CD4-positive, alpha-beta T cell treated with Interleukin-2 at 100 ng/mL for 4 hours (primary cell): ENCODE measurements at places on chromosomes 13 and 19.

- peak; percentile 32 for DNase-seq
These were observed 887 bp downstream of the CDADC1 start for GRCh38 chr13:49248622-49249002.

- DNase-seq = no peak
These were observed 353.6 kb downstream of the FGF9 start for GRCh38 chr13:22024381-22024994.

GRCh38 chr13:106416645-106417044, 118.8 kb downstream of the EFNB2 start:
- no peak for DNase-seq

DNA sequence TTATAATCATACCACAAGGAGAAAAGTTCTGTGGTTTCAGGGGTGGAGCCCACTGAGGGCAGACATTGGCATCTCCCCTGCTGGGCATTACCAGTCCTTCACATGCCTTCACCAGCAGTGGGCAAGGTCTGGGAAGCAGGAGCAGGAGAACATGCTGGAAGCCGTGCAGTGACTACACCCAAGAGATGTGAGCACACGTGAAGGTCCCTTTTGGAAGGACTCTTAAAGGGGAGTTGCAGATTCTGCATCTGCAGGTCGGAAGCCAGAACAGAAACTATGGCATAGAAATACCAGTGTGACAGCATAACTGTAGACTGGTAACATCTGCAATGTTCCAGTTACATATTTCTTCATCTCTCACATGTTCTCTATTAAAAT, 26.9 kb upstream of the KL start:
- no peak for DNase-seq

GRCh38 chr19:15115080-15115479, 7.9 kb downstream of the SYDE1 start:
- no peak for DNase-seq

- no peak for DNase-seq
These were observed 246.9 kb upstream of the DACH1 start for GRCh38 chr13:72113931-72114330.

DNA sequence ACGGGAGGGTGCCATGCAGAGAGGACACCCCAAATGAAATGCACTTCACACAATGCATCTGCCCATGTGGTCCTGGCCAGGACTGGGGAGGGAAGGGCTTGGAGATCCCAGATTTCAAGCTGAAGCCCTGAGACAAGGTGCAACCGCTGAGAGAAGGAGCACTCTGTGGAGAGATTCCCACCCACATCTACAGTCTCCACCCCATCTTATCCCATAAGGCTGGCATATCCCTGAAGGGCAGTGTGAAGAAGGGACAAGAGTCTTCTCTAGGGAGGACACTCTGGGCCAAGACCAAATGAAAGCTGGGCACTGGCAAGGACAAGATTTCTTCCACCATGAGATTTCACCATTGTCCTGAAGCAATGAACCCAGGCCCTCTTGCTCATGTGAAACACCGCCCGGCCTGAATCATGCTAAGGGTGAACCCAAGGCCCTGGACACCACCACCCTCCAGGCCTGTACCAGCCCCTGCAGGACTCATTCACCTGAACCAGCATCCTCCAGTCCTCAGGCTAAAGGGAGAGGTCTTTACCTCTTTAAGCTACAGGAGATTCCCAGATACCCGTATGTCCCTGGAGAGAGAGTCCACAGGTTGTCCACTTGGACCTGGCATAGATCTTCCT, 20.5 kb downstream of the CEACAM4 start:
- DNase-seq = no peak

DNA sequence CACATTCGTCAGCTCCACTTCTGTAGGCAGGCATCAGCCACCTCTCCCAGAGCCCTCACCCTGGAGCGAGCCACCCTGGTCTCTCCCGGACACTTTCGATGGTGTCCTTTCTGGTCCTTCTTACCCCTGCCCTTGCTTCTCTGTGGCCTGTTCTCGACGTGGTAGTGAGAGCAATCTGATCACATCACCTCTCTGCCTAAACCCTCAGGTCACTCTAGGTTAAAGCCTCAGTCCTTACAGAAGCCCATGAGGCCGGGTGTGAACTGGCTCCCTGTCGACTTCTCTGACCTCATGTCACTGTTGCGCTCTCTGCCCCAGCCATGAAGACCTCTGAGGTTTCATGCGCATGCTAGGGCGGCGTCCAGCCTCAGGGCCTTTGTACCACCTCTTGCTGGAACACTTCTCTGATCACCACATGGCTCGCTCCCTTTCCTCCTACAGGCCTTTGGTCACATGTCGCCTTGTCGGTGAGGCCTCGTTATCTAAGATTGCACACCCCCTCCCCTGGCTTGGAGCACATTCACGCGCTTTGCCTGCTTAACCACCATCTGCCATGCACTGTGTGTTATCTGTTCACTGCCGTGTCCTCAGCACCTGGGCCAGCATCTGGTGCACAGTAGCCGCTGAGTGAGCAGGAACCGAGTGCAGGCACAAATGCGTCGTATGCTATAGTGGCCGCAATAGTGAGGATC, 101.5 kb downstream of the DPF1 start:
- DNase-seq = no peak

DNA sequence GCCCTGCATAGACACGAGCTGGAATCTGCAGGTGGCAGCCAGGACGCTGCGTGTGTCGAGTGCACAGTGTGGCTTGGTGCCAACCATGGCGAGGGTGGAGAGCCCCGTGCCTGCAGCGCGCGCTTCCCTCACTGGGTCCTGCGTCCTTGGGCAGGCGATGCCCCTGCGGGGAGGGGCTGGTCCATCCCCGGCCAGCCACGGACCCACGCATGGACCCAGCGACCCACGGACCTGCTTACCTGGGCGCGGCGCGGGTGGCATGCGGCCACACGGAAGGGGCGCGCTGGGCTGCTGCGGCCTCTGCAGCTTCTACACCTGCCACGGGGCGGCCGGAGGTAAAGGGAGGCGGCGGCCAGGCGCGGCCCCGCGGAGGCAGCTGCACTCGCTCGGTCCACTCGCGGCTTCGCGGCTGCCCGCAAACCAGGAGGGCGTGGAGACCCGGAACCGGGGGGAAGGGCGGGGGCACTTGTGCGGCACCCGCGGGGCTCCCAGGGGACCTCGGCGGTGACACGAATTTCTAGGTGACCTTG, 569 bp upstream of the MCF2L start:
- peak; percentile 21 for DNase-seq

DNA sequence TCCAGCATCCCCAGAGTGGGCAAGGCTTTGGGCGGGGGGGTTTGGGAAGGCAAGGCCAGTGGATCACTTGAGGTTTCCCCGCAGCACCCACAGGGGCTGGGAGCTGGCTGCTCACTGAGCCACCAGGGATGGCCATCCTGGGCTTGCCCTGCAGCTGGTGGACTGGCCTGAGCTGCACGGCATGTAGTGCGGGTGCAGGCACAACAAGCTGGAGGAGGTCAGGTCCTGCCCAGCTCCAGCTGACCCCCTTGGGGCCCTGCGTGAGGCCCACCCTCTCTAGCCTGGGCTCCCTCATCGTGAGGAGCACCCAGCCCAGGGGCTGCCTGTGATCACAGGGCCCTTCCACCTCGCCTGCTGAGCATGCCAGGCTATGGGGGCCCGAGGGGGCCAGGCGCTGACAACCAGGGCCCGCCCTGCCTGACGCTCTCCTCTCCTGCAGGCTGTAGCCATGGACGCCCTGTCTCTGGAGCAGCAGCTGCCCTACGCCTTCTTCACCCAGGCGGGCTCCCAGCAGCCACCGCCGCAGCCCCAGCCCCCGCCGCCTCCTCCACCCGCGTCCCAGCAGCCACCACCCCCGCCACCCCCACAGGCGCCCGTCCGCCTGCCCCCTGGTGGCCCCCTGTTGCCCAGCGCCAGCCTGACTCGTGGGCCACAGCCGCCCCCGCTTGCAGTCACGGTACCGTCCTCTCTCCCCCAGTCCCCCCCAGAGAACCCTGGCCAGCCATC, 22.9 kb downstream of the COMP start:
- no peak for DNase-seq

DNA sequence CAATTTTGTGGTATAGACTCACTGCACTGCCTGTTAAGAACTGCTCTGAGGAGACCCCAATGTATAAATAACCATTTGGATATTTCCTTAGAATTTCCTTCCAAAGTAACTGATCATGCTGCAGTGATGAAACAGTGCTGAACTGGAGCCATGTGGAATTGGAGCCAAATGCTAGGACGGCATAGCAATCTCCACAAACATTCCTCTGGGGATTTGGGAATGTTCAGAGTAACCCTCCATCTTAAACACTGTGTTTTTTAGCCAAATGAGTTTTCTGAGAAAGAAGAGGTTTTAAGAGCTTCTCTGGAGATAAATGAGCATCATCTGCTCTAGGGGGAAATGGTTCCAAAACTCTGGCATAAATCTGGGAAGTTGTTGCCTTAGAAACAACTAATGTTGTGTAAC, 98.2 kb downstream of the OLFM4 start:
- DNase-seq = no peak

DNA sequence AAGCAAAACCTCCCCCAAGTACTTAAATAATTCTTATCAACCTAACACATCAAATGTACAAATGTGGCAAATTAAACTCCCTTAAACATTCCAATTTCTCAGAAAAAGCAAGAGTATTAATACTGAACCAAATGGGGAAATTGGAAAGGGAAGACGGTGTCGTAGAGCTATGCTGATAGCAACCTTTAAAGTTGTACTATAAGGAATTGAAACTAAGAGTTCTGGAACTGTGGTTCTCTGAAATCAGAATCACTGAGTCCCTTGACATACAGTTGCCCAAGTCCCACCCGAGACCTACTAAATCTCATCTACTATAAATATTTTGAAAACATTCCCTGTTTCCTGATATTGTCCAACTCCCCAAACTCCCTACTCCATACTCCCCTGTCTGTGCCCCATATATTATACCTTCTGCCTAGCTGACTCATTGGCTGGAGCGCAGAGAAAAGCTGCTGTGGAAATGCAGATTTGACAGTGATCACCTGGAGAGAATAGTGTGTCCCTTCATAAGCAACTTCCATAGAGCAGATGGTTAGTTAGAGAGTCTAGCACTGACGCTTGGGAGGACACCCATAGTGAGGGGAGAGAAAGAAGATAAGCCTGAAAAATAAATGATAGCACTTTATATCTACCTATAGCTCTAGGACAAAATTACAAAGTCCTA, 51.4 kb upstream of the ITM2B start:
- DNase-seq = no peak

DNA sequence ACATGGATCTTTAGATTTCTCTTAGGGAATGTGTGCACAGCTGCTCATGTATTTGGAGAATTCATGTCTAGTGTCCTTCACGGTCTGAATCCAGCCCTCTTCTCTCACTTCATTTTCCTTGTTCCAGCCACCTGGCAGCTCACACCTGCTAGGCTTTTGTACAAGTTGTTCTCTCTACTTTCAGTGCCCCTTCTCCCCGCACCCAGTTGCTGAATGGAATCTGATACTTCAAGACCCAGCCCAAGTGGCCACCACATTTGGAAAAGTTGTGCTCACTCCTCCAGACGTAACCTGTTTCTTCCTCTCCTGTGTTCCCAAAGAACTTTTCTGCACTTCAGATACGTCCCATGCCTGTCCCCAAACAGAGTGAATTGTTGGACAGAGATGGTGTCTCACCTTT, 235.6 kb downstream of the SHISA2 start:
- DNase-seq = no peak

GRCh38 chr13:51704399-51705313, 99.3 kb downstream of the DHRS12 start:
- no peak for DNase-seq

GRCh38 chr13:110664673-110665072, 41.2 kb downstream of the CARS2 start:
- DNase-seq = no peak

- peak; percentile 75 for DNase-seq
These were observed 7.2 kb upstream of the CCDC97 start for GRCh38 chr19:41302624-41303351.

GRCh38 chr13:32384702-32385101, 43.2 kb downstream of the N4BP2L1 start:
- no peak for DNase-seq

DNA sequence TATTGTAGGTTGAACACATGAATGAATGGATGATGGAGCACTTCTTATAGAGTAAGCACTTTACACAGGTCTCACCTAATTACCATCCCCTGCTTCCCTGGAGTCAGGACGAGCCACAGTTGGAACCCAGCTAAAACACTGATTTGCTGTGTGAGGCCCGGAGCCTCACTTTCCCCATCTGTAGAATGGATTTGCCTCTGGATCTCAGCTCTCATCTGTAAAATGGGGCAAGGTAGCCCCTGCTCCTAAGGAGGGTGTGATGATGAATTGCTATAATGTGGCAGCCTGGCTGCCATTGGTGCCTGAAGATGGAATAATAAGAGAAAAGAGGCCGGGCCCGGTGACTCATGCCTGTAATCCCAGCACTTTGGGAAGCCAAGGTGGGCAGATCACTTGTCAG, 1.4 kb upstream of the PTPRS start:
- DNase-seq = no peak

DNA sequence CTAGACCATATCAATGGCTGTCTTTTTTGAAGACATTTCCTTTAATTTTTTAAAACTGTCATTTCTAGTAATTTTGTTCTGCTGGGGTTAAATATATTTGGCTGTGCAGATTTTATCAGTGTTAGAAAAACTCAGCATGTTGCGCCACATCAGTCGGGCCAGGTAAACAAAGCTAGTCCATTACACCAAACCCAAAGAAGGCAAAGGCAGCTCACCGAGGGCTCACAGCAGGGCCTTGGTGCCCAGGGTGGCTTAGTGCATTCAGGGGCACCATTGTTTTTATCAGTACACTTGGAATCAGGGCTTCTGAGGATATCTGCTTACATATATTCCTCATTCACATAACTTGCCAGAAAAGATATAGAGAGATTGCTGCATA, 22.2 kb downstream of the SPATA13 start:
- DNase-seq = no peak

- peak; percentile 28 for DNase-seq
These were observed 21.1 kb downstream of the PROSER1 start for GRCh38 chr13:39016787-39017186.

GRCh38 chr13:107020393-107020792, 452.5 kb upstream of the ARGLU1 start:
- no peak for DNase-seq

GRCh38 chr19:15393963-15394362, 14.4 kb upstream of the AKAP8 start:
- no peak for DNase-seq

DNA sequence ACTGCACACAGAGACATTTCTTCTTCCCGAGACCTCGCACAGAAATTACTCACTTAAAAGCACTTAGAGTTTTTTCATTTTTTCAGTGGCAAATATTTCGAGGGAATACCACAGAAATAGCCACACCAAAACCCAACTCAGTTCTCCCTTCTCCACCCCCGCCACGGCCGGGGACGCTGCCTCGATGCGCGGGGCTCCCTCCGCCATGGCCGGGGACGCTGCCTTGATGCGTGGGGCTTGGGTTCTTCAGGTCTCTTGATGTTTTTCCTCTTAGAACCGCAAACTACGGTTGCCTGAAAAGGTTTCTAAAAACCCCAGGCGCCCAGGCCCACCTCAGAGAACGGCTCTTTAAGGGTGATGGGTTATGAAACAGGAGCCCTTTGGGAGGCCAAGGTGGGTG, 71.4 kb downstream of the RASA3 start:
- no peak for DNase-seq
